CD4-positive, alpha-beta T cell treated with Interleukin-1 beta for 1 hour (primary cell): ENCODE measurements at places on chromosomes 12 and 14.
A peak's percentile ranks its signal among the peaks of the same experiment; 100 is the strongest.

GRCh38 chr12:25269701-25270100, 19.0 kb upstream of the KRAS start:
- no peak for DNase-seq

DNA sequence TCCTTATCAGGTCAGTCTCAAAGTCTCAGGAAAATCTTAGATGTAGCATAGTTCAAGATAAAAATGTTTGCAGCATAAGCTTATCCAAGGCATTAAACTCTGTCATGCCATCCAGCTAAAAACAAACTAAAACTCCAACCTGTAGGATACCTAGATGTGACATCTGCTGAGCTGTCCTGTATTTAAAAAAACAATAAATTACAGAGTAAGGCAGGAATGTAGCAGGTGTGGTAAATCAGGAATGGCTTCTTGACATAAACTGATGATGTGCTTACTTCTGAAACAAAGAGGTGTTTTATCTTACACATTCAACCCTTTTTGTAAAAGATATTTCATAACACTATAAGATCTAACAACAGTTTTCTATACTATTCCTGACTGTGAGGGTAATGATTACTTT, 30.6 kb upstream of the DLGAP5 start:
- no peak for DNase-seq

DNA sequence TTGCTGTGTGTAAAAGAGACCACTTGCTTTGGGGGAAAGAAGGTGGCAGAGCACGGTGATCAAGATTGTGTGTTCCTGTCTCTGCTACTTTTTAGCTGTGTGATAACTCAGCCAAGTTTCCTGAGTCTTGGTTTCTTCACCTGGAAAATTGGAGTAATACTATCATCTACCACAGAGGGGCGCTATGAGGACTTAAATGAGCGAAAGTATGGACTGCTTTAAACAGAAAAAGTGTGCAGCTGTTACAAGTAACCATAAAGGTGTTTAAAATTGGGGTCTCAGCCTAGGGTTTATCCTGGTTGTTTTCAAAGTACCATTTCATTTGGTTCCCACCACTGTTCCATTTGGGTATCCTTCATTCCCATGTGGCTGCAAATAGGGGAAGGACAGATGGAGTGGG, 65.9 kb upstream of the WSCD2 start:
- no peak for DNase-seq

DNA sequence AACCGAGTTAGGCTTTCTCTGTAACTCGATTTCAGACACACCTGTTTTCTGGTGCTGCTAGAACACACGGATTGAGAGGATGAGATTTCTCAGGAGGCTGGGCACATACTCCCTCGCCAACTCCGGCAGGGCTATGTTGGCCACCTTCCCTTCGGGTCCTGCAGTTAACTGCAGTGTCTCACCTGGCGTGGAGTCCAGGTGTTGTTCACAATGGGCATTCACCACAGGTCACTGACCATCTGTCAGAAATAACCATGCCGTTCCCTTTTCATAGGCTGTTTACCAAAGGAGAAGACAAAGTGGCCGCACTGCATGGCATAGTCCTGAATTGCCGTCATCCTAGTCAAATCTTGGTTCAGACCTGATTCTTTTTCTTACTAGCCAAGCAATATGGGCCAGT, 5.5 kb upstream of the KCNH3 start:
- no peak for DNase-seq

DNA sequence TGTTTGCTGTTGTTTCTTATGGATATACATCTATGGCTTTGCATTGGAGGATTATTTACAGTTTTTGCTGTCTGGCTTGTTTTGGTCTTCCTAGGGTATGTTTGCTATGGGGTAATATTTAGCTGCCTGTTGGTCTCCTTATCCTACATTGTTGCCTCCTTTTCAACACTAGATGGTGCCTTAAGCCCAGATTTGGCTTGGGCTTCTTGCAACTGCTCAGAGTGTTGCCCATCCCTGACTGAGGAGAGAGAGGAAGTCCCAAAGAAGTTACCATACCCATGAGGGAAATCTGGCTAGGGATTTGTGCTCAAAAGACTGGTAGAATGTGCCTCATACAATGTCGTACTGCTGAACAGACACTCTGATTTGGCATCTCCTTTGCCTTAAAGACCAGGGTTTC, 94.6 kb upstream of the MUCL1 start:
- DNase-seq: peak; percentile 4
